H1 (cell line): ENCODE measurements at places on chromosomes 5 and 9.

DNA sequence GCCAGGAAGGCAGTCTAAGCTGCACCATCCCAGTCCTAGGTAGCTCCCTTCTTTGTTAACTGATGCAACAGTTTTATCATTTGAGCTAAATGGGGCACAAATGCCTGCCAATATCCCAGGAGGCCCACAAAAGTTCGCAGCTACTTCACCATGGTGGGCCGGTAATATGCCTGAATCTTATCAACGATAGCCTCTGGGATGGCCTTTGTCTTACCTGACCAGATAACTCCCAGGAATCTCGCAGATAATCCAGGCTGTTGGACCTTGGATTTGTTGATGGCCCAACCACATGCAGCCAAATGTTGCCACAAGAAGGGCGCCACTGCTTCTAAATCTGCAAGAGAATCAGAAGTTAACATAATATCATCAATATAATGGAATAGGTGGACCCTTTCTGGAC lies 83.8 kb upstream of the ATP10B start:
- H3K27ac ChIP-seq, result no peak overlapping the region
- DNase-seq, result no peak
- H3K4me1 ChIP-seq, result no peaks in the 10 kb centered on the region
- H3K27me3 ChIP-seq, result no peaks in the 10 kb centered on the region
- no peaks in the 10 kb centered on the region for H3K36me3 ChIP-seq

GRCh38 chr9:77883133-77883532 lies 148.5 kb downstream of the GNAQ start:
- H3K36me3 ChIP-seq, result no peaks in the 10 kb centered on the region
- H3K4me1 ChIP-seq, result peaks cover 3% of the 10 kb centered on the region
- H3K27ac ChIP-seq, result no peak overlapping the region
- H3K4me3 ChIP-seq, result no peak overlapping the region

DNA sequence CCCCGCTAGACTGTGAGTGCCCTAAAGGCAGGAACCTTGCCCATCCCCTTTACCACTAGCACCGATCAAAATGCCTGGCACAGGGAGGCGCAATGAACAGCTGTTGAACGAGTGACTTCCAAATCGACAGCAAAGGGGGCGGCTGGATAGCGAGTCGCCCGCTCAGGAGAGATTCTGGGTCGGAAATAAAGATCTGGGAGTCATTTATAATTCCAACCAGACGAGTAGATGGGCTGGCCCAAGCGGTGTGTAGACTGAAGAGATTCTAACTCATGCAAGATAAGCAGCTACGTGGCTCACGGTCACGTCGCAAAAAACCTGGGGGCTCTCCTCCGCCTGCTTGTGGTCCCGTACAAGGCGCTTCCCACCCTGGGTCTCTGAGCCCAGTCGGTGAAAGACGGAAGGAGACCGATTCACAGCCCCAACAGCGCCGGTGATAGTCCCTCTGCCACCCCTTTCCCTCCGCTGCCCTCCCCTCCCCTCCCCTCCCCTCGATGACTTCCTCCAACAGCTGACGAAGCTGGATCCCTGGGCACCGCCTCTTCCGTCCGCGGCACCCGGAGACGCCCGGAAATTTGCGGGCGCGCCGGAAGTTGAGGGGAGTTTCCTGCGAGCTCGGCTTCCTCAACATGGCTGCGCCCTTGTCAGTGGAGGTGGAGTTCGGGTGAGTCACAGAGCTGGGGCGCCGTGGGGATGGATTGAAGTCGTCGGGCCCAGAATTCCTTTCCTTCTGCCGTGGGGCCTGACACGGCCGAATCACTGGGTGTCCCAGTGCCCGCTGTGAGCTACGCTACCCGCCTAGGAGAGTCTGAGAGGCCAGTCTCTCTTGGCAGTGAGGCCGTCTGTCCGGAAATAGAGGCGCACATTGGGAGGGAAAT lies at the start of gene URM1:
Gene URM1 (plus strand): TSS at position 623 of the 878 bp plus-strand sequence. CDS start 7 bp downstream, at position 630.
- H3K36me3 ChIP-seq, result no peaks in the 10 kb centered on the region; the same call in 1 of the 2 replicates
- H3K4me1 ChIP-seq, result no peaks in the 10 kb centered on the region
- peaks cover 9% of the 10 kb centered on the region for H3K27me3 ChIP-seq
- DNase-seq, result peak; percentile 91

- no peak overlapping the region for H3K4me3 ChIP-seq
- no peaks in the 10 kb centered on the region for H3K36me3 ChIP-seq
- H3K27me3 ChIP-seq, result 0 out of 2 replicates have a peak, but pooled peaks cover 3% of the 10 kb centered on the region
- H3K27ac ChIP-seq, result no peak overlapping the region
- no peak for DNase-seq
Measured at GRCh38 chr9:135332516-135332915, 147.1 kb upstream of the PPP1R26 start.

DNA sequence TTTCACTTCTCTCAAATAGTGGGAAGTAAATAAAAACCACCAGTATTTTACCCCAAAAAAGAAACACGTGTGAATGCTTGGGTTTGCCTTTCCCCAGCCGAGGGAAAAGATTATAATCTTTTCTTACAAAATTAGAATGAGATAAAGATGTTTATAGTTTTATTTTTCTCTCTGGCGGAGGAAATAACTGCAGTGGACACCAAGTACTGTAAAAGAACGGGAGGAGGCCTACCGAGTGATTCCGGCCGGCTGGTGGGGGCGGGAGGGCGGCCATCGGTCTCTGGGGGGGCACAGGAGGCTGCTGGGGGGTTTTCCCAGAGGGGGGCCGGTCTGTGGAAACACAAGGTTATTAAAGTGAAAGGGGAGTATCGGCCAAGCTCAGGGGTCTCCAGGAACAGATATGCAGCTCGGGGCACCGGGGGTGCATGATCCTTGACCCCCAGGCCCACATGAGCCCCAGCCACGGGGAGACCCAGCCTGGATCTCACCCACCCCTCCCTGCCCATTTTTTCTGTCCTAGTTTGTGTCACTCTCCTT lies 29.4 kb downstream of the LCP2 start:
- no peak for DNase-seq
- no peaks in the 10 kb centered on the region; the same call in 1 of the 2 replicates for H3K27me3 ChIP-seq
- H3K27ac ChIP-seq, result no peak overlapping the region
- peaks cover 6% of the 10 kb centered on the region; the same call in 1 of the 2 replicates for H3K4me1 ChIP-seq
- no peaks in the 10 kb centered on the region for H3K36me3 ChIP-seq

- no peak overlapping the region for H3K4me3 ChIP-seq
- no peak for DNase-seq
- H3K27me3 ChIP-seq, result no peaks in the 10 kb centered on the region
- H3K36me3 ChIP-seq, result no peaks in the 10 kb centered on the region
- H3K4me1 ChIP-seq, result no peaks in the 10 kb centered on the region
Measured at GRCh38 chr9:84917366-84918070, 248.0 kb downstream of the NTRK2 start.

GRCh38 chr9:96100385-96101300 lies 201.3 kb downstream of the HSD17B3 start:
- no peak overlapping the region for H3K27ac ChIP-seq
- peaks cover 3% of the 10 kb centered on the region for H3K4me1 ChIP-seq
- H3K36me3 ChIP-seq, result no peaks in the 10 kb centered on the region
- no peak for DNase-seq

- H3K4me3 ChIP-seq, result no peak overlapping the region
- H3K4me1 ChIP-seq, result no peaks in the 10 kb centered on the region
- no peaks in the 10 kb centered on the region for H3K36me3 ChIP-seq
- peak; percentile 75 for DNase-seq
- H3K27me3 ChIP-seq, result no peaks in the 10 kb centered on the region
Measured at GRCh38 chr5:31809050-31809870, 170.3 kb downstream of the PDZD2 start.

DNA sequence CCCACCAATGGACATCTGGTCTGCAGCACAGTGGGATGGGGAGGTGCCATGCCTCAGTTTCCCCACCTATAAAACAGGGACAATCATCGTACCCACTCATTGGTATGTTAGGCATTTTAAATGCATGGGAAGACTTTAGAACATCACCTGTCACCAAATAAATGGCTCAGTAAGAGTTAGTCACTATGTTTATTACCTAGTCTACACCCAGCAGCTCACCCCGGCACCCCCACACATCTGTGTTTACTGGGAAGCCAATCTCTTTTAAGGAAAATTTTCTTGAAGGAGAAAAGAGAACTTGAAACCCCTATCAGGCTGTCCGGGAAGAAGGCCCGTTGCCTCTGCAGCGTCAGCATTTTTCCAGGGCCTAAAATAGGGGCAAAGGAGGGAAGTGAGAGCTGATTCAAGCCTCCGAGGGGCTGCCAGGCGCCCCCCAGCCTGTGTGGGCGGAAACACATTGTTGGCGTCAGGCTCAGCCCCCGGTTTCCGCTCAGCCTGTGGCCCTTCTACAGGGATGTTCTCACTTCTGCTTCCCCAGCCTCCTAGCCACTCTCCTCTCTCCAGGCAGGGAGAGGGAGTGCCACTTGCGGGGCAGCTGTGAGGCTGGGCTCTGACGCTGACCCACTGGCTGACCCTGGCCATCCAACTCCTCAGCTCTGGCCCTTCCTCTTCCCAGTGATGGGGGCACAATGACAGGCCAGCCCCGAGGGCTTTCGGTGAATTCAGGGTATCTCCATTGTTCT lies 4.6 kb downstream of the CSF1R start:
- DNase-seq, result no peak
- no peaks in the 10 kb centered on the region; the same call in none of the 2 replicates for H3K4me1 ChIP-seq
- no peak overlapping the region for H3K27ac ChIP-seq
- no peaks in the 10 kb centered on the region for H3K27me3 ChIP-seq

- H3K27me3 ChIP-seq, result no peaks in the 10 kb centered on the region
- DNase-seq, result no peak
- no peak overlapping the region for H3K4me3 ChIP-seq
- no peaks in the 10 kb centered on the region for H3K4me1 ChIP-seq
Measured at GRCh38 chr5:164244-164643, 27.1 kb upstream of the LRRC14B start.

- H3K27ac ChIP-seq, result no peak overlapping the region
- no peaks in the 10 kb centered on the region for H3K36me3 ChIP-seq
- H3K27me3 ChIP-seq, result no peaks in the 10 kb centered on the region; the same call in 1 of the 2 replicates
- no peak for DNase-seq
- peaks cover 7% of the 10 kb centered on the region for H3K4me1 ChIP-seq
Measured at GRCh38 chr9:132862533-132862932, 15.6 kb downstream of the AK8 start.

- H3K4me3 ChIP-seq, result no peak overlapping the region
- H3K27me3 ChIP-seq, result no peaks in the 10 kb centered on the region
- no peak for DNase-seq
- no peak overlapping the region for H3K27ac ChIP-seq
- no peaks in the 10 kb centered on the region for H3K4me1 ChIP-seq
Measured at GRCh38 chr5:143340891-143341685, 62.4 kb downstream of the NR3C1 start.

- H3K4me3 ChIP-seq, result no peak overlapping the region
- no peaks in the 10 kb centered on the region for H3K4me1 ChIP-seq
- H3K27ac ChIP-seq, result no peak overlapping the region
- no peak for DNase-seq
- H3K36me3 ChIP-seq, result peaks cover 2% of the 10 kb centered on the region; the same call in 1 of the 2 replicates
Measured at GRCh38 chr5:37730896-37731455, 108.9 kb downstream of the GDNF start.

- H3K4me3 ChIP-seq, result peak overlapping the region; percentile 96; the same call in 1 of the 2 replicates
- peaks cover 10% of the 10 kb centered on the region for H3K4me1 ChIP-seq
- H3K27ac ChIP-seq, result no peak overlapping the region
- peak; percentile 51 for DNase-seq
- no peaks in the 10 kb centered on the region for H3K27me3 ChIP-seq
Measured at GRCh38 chr9:128554155-128554862, 1.9 kb downstream of the SPTAN1 start.

DNA sequence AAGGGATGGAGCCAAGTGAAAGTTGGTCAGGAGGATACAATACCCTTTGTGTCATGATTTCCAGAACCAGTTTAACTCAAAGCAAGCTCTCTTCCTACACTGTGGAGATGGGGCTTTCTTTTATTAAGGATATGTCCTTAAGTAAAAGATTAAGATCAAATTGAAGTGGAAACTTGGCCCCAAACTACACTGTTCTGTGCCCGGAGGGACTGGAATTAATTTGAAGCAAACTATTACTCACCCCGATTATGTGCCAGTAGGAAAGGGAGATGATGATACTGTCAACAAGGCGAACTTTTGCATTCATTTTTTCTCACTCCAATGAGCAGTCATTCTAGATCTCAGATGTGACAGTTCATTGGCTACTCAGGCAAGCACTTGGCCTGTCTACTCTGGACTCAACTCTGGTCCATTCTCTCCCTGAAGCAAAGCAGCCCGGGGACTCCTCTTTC lies 186.7 kb downstream of the NTRK2 start:
- no peak for DNase-seq
- peaks cover 14% of the 10 kb centered on the region for H3K4me1 ChIP-seq
- no peaks in the 10 kb centered on the region for H3K27me3 ChIP-seq
- no peak overlapping the region for H3K4me3 ChIP-seq
- no peaks in the 10 kb centered on the region for H3K36me3 ChIP-seq
- no peak overlapping the region for H3K27ac ChIP-seq

DNA sequence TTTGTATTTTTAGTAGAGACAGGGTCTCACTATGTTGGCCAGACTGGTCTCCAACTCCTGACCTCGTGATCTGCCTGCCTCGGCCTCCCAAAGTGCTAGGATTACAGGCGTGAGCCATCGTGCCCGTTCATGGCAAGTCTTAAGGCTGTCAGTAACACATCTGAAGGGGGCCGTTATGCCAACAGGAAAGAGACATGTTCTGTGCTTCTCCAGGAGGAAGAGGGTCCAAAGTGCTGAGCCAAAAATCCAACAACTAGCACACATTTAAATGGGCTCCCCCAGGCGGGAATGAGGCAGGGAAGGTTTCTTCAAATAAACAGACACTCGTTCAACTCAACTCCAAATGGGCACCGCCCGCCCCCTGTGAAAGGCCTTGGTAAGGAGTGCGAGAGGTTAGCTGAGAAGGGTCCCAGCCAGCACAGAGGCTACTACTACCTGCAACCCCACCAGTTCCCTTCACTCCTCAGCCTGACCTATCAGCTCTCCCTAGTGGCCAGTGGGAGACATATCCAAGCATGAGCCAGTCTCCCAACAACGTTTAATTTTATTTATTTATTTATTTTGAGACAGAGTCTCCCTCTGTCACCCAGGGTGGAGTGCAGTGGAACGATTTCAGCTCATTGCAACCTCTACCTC lies 84.1 kb upstream of the DMRT1 start:
- no peaks in the 10 kb centered on the region for H3K4me1 ChIP-seq
- no peak overlapping the region for H3K27ac ChIP-seq
- no peaks in the 10 kb centered on the region for H3K36me3 ChIP-seq
- H3K4me3 ChIP-seq, result no peak overlapping the region
- DNase-seq, result peak; percentile 67

GRCh38 chr9:135810806-135811575 lies 96.4 kb downstream of the CAMSAP1 start:
- H3K27me3 ChIP-seq, result no peaks in the 10 kb centered on the region
- no peak overlapping the region for H3K27ac ChIP-seq
- H3K36me3 ChIP-seq, result peaks cover 38% of the 10 kb centered on the region
- DNase-seq, result no peak
- H3K4me3 ChIP-seq, result no peak overlapping the region

GRCh38 chr5:59097116-59097515 lies 514.2 kb downstream of the RAB3C start:
- H3K36me3 ChIP-seq, result no peaks in the 10 kb centered on the region
- H3K27ac ChIP-seq, result no peak overlapping the region
- no peaks in the 10 kb centered on the region for H3K4me1 ChIP-seq
- no peaks in the 10 kb centered on the region for H3K27me3 ChIP-seq
- no peak overlapping the region for H3K4me3 ChIP-seq
- DNase-seq, result no peak

DNA sequence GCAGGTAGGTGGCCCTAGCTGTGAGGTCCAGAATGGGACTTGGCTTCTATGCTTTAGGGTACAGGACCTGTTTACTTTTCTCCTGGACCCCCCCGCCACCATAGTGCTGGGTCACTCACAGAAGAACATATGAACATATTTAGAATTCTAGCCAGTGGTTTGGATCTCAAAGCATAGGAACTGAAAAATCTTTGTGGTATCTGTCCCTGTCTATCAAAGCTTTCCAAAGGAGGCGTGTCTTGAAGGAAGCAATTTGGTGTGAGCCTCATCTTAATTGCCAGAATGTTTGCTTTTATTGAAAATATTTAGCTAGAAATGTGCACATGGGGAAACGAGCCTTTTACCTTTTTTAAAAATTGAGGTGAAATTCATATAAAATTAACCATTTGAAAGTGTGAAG lies 6.2 kb downstream of the PHF2 start:
- no peak for DNase-seq
- H3K27me3 ChIP-seq, result peaks cover 4% of the 10 kb centered on the region
- no peaks in the 10 kb centered on the region for H3K36me3 ChIP-seq
- H3K4me3 ChIP-seq, result no peak overlapping the region
- no peaks in the 10 kb centered on the region for H3K4me1 ChIP-seq
